ENCODE measurements at places on chromosomes 2 and 18.

- peak; percentile 47 for DNase-seq
These were observed 909 bp downstream of the TMEM87B start for GRCh38 chr2:112055730-112056625.

DNA sequence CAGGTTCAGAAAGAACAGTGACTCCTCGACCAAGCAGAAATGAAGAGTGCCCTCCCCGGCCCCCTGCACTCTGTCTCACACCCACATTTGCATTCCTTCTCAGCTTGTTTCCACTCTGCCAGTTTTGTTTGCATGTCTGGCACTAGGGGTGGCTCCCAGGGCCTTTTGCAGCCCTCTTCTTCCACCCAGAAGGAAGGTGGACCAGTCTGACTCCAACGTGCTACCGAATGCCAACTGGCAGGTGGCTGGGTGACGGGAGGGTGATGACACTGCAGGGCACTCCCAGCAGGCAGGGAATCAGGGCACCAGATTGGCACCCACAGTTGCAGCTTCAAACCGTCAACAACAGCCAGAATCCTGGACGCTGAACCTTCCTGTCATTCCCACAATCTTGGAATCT is 371.1 kb downstream of the TXNL1 start:
- peak; percentile 59 for DNase-seq

GRCh38 chr2:237570776-237571335 is 4.5 kb downstream of the PRLH start:
- no peak for DNase-seq

DNA sequence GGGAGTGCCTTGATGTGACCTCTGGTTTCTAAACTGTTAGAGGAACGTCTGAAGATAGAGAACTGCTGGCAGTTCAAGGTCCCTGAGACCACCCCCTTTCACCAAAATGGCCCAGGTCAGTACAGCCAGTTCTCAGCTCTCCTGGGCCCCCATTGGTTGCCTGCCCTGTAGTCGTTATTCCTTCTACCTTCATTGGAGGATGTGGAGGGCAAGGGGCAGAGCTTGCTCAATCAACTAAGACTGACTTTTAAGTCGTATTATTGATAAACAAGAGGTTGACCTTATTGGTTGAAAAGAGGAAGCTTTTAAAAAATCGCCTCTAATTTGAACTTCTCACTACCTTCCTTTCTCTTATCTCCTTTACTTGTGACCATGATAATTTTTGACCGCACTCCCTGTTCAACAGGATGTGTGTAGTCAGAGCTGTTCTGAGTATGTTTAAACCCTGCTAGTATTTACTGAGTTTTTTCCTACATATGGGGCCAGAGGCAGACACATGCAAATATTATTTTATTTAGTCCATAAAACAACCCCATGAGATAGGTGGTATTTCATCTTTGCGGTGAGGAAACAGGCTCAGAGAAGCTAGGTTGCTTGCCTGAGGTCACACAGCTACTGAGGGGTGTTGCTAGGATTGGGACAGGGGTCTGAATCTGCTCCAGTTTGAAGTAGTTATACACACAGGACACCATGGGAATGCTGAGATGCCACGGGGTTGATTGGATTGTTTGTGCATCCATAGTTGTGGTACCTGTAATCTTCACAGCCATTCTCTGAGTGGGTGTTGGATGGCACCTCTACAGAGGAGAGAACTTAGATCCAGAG is 65.9 kb downstream of the TMEM247 start:
- no peak for DNase-seq

DNA sequence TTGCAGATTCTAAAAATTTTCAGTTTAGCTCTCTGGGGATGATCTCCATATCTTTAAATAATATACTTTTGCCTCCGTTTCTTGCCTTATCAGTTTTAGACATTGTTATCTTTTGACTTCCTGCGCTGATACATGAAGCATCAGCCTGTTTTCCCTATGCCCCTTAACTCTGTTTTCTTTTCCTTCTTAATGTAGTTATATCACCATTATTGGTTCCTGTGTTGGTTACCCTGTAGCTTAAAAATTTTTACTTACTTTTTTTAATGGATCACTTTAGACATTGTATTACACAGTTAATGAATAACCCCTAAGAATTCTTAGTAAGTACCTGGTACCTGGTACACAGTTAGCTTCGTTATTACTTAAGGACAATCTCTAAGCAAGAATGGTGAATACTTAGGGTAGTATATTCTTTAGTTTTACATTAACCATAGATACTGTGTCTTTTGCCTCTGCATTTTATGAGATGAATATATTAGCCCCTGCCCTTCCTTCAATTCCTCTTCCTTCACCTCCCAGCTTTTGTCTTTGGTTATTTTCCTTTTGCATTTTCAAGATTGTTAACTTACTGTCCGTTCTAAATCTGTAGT is 40.9 kb downstream of the BABAM2 start:
- DNase-seq, result no peak

DNA sequence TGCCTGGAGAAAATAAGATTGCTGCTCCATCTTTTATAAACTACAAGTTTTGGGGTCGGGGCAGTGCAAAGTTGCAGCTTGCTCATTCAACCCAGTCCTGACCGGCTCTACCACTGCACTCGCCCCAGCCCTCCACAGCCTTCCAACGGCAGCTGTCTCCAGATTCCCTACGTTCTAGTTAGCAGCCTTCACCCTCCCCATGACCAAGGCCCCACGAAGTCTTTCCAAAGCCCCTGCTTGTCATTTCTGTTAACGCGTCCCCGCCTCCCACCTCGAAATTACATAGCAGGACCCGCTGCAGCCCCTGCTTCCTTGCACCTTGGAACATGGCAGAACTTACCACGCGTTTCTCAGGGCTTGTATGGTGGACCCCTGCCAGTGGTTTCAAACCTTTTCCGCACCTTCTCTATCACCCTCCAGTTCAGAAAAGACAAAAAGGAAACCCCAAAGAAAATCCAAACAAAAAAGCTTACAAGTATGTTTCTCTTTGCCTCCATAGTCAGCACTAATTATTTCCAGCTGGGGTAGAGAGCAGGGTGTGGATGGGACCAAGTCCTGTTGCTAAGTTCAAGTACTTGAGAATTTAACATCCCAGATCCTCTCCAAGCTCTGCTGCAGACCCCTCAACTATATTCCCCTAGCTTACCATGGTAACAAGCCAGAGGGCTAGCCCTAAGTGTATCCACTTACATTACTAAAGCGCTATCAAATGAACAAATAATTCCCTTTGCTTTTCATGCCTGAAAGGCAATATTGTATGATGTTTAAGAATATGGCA is 161.5 kb downstream of the TGIF1 start:
- DNase-seq, result no peak

DNA sequence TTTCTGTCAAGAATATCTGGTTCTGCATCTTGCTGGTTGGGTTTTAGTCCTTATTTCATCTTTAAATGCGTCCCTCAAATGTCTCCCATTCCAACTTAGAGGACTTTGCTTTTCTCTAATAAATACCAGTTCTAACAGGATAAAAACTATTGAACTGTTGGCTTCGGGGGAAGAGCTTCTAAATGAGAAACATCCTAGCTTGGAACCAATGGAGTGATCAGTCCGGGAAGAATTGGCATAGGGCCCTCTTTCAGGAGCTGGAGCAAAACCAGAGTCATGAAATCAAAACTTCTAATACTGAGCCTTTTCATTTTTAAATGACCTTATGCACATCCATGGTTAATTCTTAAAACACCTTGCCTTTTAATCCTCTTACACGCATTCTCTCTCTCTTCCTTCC is 401.6 kb upstream of the SMIM21 start:
- DNase-seq, result no peak

- peak; percentile 24 for DNase-seq
These were observed 1.1 kb upstream of the PPP3R1 start for GRCh38 chr2:68253219-68254068.

GRCh38 chr2:184906709-184907108 is 308.4 kb downstream of the ZNF804A start:
- DNase-seq, result no peak

- no peak for DNase-seq
These were observed 13.4 kb upstream of the PAX3 start for GRCh38 chr2:222311978-222312738.

DNA sequence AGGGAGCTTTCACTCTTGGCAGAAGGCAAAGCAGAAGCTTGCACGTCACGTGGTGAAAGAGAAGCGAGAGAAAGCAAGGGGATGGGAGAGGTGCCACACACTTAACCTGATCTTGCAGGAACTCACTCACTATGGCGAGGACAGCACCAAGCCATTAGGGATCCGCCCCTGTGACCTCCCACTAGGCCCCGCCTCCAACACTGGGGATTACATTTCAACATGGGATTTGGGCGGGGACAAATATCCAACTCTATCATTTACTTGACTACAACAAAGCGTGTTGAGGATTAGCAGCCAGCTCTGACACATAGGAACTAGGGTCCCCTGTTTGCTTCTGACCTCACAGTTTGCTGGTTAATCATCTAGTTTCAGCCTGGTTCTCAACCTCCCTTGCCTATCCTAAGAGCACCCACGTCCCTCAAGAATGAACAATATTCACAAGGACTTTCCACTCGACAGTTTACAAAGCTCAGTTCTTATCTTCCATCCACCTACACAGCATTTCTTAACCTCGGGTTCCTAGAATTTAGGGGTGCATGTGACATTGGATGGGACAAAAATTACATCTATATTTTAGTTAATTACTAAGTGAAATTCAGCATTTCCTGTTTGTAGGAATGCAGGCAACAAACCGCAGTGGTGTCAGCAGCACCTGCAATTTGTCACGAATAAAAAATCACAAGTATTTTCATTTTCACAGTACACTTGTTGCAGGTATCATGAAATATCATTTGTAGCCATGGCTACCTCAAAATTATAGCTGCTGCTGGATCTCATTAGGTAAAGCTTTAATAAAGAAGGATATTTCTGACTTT is 36.0 kb downstream of the LBH start:
- DNase-seq, result no peak

GRCh38 chr2:121200419-121201315 is 84.3 kb downstream of the TFCP2L1 start:
- no peak for DNase-seq

GRCh38 chr2:228655331-228655730 is 473.8 kb upstream of the SPHKAP start:
- no peak for DNase-seq

DNA sequence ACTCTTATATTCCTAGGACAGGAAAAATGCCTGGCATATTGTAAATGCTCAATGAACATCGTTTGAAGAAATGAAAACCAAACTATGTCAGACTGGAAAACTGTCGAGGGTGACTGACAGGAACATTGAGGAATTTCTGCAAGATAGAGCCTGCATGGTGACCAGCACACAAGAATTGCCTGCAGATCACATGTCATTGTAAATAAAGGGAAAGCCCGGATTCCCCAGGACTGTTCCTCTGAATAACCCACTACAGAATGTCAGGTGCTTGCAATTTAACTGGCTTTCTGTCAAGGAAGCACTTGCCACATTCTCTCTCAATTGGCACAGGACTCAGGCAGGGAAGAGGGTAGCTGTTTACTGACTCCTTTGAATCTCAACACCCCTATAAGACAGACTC is 129.0 kb upstream of the REG3G start:
- no peak for DNase-seq

Measured in naive B cell (primary cell).